ENCODE measurements at places on chromosomes 7 and 10.
A peak's percentile ranks its signal among the peaks of the same experiment; 100 is the strongest.

DNA sequence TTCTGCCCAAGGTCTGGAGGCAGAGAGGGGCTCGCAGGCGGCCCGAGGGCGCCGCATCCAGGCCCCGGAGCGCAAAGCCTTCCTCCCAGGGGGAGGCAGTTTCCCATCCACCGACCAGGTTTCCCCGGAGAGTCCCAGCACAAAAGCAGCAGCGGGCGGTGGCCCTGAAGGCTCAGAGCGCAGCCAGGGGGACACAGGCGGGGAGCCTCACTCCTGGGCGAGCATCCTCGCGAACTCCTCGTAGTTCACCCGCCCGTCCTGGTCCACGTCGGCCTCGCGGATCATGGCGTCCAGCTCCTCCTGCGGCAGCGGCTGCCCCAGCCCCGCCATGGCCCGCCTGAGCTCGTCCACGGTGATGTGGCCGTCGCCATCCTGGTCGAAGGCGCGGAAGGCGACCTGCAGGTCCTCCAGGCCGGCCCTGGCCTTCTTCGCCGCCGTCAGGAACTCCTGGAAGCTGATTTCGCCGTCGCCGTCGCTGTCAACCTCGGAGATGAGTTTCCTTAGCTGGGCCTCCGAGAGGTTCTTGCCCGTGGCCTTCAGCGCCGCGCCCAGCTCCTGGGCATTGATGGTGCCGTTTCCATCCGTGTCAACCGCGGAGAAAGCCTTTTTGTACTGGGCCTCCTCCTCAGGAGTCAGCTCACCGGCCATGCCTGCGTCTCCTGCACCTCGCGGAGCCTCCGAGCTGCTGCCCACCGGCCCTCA, 428 bp downstream of the CALML5 start:
- no peak for DNase-seq

DNA sequence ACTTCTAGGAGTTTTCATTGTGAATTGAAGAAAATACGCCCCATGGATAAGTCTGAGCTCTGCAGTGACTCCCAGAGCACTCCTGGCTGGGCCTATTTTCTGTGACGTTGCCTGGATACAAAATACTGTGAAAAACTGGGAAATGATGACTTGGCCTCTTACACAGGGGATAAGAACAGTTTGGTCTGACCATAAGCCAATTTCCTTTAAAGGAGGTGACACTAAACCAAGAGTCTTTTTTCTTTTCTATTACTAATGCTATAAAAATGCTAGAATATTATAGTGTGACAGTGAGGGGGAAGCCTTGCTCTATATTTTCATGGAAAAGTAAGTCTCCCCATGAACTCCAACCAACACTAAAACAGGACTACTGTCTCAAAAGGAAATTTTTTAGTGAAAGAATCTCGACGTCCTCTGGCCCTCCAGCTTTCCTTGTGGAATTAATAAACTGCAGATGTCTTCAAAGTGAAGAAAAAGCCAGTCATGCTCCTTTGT, 45.5 kb downstream of the MYOF start:
- peak; percentile 84 for DNase-seq

DNA sequence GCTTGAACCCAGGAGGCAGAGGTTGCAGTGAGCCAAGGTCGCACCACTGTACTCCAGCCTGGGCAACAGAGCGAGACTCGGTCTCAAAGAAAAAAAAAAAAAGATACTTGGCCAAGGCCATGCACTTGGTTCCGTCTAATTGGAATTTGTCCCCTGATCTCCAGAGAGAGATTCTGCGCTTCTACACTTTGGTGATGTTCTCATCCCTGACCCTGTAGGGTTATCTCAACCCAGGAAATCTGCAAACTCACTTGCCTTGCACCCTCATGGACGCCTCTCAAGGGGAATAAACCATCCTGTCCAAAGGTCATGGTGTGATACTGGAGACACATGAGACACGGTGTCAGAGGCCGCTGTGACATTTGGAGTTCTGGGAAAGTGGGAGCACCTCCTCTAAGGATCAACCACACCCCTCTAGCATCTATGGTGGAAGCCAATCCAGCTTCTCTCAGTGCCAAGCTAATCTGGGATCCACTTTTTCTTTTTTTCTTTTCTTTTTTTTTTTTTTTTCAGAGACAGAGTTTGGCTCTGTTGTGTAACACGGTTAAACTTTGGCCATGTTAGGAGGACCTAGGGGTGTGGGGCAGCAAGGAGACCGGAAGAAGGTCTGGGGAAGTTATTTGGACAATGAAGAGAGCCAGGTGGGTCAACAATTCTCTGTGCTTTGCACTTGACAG, 7.8 kb upstream of the POR start:
- DNase-seq: no peak

GRCh38 chr7:117630501-117630900, 150.7 kb downstream of the CFTR start:
- no peak for DNase-seq

DNA sequence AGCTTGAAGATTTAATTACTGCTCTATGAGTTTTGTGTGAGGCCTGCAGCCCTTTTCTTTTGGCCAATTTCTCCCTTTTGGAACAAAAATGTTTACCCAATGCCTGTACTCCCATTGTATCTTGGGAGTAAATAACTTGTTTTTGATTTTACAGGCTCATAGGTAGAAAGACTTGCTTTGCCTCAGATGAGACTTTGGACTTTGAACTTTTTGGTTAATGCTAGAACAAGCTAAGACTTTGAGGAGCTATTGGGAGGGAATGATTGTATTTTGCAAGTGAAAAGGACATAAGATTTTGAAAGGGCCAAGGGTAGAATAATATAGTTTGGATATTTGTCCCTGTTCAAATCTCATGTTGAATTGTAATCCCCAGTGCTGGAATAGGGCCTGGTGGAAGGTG, 152.0 kb downstream of the MAGI2 start:
- no peak for DNase-seq

GRCh38 chr7:156950381-156950858, 908 bp downstream of the NOM1 start:
- DNase-seq: no peak

GRCh38 chr10:48547981-48548380, 56.9 kb downstream of the ARHGAP22 start:
- DNase-seq: no peak

GRCh38 chr7:105975770-105976417, 12.8 kb downstream of the CDHR3 start:
- DNase-seq: peak; percentile 38

DNA sequence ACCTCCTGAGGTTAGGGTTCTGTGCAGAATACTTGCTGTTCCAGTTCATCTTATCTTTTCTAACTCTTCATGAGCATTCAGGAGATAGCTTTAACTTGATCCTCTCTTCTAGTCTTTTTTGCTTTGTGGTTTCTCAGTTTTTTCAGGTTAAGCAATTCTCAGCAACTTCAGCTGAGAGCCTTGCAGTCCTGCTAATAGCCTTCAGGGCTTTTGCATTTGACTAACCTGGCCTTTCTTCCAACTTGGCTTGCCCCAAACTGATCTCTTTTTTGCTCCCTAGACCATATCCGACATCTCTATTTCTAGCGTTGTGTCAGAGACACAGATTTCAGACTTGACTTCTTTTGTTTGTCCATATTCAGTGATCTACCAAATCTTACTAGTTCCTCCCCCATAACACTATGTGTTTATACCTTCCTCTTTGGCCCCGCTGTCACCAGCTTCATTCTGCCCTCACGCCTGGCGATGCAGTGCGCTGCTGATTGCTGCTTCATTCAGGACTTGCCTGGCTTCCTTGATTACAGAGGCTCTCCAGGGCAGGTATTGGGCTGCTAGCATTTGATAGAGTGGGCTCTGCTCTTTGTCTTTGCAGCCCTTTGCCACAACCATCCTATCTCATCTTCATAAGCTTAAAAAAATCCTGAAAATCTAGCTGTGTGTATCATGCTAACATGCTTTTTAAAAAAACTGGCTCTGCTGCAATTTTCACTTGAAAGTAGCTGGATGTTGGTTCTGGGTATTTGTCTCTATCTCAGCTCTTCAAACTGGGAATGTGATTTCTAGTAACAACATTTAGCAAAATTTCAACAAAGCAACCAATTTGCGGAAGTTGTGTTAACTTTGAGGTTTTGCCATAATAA, 9.6 kb downstream of the CUL1 start:
- DNase-seq: no peak

DNA sequence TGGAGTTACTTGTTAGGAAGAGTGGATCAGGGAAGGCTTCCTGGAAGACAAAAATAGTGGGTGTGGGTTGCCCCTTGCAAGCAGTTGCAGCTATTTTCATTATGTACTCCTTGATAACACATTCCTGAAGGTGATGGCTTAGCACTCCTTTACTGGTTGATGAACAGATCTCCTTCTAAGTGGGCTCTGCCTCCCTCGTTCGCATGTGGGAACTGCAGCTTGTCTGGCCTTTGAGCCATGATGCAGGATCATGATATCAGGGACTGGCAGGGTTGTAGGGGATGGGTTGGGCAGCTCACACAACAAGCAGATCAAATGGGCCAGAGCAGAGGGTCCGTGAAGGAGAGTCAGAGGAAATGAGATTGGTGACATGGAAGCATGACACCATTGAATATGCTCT, 28.8 kb upstream of the LRRC4 start:
- no peak for DNase-seq

- no peak for DNase-seq
Measured at GRCh38 chr7:4745971-4746919, 29.2 kb upstream of the AP5Z1 start.

DNA sequence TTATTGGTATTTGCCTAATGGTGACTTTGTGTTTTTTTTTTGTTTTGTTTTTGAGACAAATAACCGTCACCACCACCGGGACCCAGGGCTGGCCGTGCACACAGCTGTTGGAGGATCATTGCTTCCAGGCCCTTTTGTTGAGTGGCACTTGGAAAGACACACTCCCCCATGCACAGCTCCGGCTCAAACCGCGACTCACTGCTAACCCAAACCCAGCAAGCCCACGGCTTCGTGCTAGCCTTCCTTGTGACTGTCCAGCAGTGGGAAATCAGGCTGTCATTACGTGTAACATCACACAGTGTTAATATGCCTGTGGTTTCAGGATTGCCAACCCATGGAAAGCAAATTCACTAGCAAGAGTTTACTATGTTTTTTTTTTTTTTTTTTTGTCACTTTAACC, 17.4 kb downstream of the BNIP3 start:
- no peak for DNase-seq

GRCh38 chr10:97494151-97494550, 4.1 kb downstream of the MMS19 start:
- no peak for DNase-seq

DNA sequence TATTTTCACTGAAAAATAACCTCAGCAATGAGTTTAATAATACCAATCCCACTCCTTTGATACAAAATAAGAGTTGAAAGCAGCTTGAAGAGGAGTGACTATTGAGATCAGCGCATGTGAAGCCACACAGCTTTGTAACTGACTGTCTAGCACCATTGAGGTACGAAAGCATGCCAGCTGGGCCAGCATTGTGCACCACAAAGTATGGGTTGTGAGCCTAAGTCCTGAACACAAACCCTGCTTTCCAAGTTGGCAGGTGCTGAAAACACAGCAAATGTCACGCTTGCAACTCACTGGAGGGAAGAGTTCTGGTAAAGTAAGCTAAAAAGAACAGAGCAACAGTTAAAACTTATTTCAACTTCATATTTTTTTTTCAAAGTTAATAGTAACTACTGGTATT, 4.0 kb upstream of the FAM53B start:
- DNase-seq: no peak

- DNase-seq: no peak
Measured at GRCh38 chr10:78222096-78222790, 188.6 kb downstream of the RPS24 start.

DNA sequence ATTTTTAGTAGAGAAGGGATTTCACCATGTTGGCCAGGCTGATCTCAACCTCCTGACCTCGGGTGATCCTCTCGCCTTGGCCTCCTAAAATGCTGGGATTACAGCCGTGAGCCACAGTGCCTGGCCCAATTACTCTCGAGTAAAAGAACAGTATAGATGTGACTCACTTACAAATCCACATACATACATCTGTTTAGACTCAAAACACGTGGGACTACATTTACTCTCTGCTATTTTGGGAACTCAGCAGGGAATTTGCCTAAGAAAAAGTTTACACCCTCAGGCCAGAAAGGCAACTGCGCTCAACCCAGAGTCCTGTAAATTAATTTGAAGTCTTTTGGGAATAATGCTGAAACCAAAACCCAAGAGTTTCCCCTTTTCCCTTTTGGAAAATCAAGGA, 289.7 kb downstream of the KLF6 start:
- no peak for DNase-seq

- no peak for DNase-seq
Measured at GRCh38 chr10:50653142-50653541, 29.4 kb upstream of the SGMS1 start.

- no peak for DNase-seq
Measured at GRCh38 chr7:80779456-80779855, 139.4 kb downstream of the SEMA3C start.

DNA sequence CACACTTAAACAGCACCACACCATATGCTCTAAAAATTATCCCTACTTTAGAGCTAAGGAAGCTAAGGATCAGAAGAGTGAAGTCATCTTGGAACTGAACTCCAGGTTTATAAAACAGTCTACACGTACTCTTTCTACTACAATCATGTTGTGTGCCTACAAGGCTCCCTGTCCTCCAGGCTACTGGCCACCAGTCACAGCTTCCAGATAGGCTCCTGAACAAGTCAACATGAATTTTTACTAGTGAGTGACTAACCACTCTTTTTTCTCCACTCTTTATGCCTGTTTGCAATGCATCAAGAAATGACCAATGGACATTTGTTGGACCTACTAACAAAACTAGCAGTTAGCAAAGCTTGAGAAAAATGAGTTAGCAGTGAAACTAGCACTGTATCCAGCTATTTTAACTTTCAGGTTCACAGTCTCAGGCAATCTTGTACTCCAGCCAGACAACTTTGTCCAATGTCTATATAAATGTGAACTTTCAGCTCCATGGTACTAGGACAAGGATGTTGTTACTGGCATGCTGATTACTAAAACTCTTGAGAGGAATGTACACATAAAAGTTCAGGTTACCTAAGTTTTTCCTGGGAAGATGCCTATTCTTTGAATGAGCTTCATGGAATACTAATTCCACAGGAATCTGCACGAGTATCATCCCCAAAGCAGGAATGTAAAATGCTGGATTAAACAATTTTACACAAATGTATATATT, 180.0 kb downstream of the BTAF1 start:
- DNase-seq: peak; percentile 38
